ENCODE measurements at places on chromosomes 6 and 20. TPM values are rescaled to one million over a fixed set of nuclear protein-coding genes. Genes with fewer than 3 reads are reported as not detected.

The CCN5 gene
- total RNA-seq: not detected

The BMP6 gene
- total RNA-seq: 0.21 TPM

The ALDH8A1 gene
- total RNA-seq: 0.36 TPM

The MICAL1 gene
- total RNA-seq: 13.0 TPM

The SEMG1 gene
- total RNA-seq: not detected

The OR12D3 gene
- not detected for total RNA-seq

The DEFB125 gene
- not detected for total RNA-seq

The MYT1 gene
- not detected for total RNA-seq

The NINL gene
- total RNA-seq: 6.5 TPM

The NNAT gene
- total RNA-seq: not detected

The OSTM1 gene
- 83.3 TPM for total RNA-seq

The ARFGEF3 gene
- 8.9 TPM for total RNA-seq

The MTFR2 gene
- 0.57 TPM for total RNA-seq

The APMAP gene
- total RNA-seq: 111 TPM

The MAK gene
- not detected for total RNA-seq

The UBE2V1 gene
- 47.8 TPM for total RNA-seq

The TMEM74B gene
- 0.36 TPM for total RNA-seq

The IRF4 gene
- under 0.01 TPM for total RNA-seq

The ULBP3 gene
- total RNA-seq: 9.8 TPM

The KLHDC3 gene
- total RNA-seq: 52.4 TPM

The OR2J3 gene
- not detected for total RNA-seq

The PTCRA gene
- not detected for total RNA-seq

The TREML2 gene
- total RNA-seq: under 0.01 TPM

The TBXT gene
- not detected for total RNA-seq

The PLG gene
- total RNA-seq: not detected

The FOXP4 gene
- total RNA-seq: 3.1 TPM

The NRSN1 gene
- not detected for total RNA-seq

The BEND3 gene
- 5.1 TPM for total RNA-seq

The CST7 gene
- total RNA-seq: not detected

The FUCA2 gene
- 28.3 TPM for total RNA-seq

The FAM229B gene
- 3.1 TPM for total RNA-seq

The GRM4 gene
- 1.1 TPM for total RNA-seq

The EMILIN3 gene
- not detected for total RNA-seq

The SNPH gene
- 9.9 TPM for total RNA-seq

The EPB41L1 gene
- 16.7 TPM for total RNA-seq

The COX4I2 gene
- not detected for total RNA-seq

The RNF5 gene
- 14.6 TPM for total RNA-seq

The POFUT1 gene
- 42.7 TPM for total RNA-seq

The CLDN20 gene
- total RNA-seq: not detected

The ENPP1 gene
- 0.07 TPM for total RNA-seq

The MTHFD1L gene
- 73.8 TPM for total RNA-seq

The PI3 gene
- total RNA-seq: 217 TPM

The SLC35B3 gene
- total RNA-seq: 22.2 TPM

The SFTA2 gene
- total RNA-seq: not detected

The E2F1 gene
- 0.36 TPM for total RNA-seq

The GHRH gene
- not detected for total RNA-seq

The C6orf58 gene
- total RNA-seq: not detected

The GTSF1L gene
- total RNA-seq: not detected

The ID4 gene
- 13.3 TPM for total RNA-seq

The TPMT gene
- 27.3 TPM for total RNA-seq

The BPI gene
- total RNA-seq: not detected

The PREX1 gene
- 0.34 TPM for total RNA-seq

The MCCD1 gene
- not detected for total RNA-seq
